NCI-H1092 treated with DMSO at 0.1 percent for 48 hours (cell line): ENCODE measurements at places on chromosomes 16 and 17.

GRCh38 chr16:53598511-53599275 is 95.7 kb upstream of the AKTIP start:
- DNase-seq = no peak

DNA sequence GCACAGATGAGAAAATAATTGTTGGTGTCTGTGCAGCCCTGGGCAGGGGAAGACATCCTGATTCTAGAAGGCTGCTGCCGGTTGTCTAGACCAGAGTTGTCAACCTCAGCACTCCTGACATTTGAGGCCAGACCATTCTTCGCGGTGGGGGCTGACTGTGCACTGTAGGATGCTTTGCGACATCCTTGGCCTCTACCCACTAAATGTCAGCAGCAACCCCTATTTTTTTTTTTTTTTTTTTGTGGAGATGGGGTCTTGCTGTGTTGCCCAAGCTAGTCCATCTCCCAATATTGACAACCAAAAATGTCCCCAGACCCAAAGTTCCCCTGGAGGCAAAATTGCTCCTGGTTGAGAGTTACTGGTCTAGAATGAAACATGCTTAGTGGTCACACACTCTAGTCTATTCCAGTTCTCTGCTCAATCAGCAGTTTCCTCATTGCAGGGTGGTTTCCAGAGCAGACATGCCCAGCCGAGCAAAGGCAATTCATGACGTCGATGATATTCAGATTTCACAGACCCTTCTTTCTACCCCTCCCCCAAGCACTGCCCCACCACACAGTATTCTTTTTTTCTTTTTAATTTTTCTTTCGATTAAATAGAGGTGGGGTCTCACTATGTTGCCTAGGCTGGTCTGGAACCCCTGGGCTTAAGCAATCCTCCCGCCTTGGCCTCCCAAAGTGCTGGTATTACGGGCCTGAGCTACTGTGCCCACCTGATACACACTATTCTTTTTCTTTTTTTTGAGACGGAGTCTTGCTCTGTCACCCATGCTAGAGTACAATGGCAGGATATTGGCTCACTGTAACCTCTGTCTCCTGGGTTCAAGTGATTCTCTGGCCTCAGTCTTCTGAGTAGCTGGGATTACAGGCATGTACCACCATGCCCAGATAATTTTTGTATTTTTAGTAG is 9.0 kb downstream of the C17orf99 start:
- no peak for DNase-seq

- no peak for DNase-seq
Observed at GRCh38 chr16:3797904-3798811, 80.8 kb upstream of the TRAP1 start.

DNA sequence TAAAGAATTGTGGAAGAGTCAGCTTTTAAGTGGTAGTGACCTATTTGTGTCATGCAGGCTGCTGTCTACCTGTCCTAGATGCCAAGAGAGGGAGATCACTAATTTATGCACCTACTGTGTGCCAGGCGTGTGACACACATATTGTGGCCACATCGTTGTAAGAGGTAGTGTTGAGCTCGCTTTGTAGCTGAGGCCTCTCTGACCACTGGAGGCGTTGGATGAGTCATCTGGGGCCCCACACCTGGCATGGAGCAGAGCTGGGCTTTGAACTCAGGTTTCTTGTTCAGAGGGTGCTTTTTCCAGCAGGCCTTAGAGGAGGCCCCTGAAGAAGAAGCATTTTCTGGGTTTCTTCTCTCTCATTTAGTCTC is 52.3 kb upstream of the LGALS9 start:
- DNase-seq = no peak

DNA sequence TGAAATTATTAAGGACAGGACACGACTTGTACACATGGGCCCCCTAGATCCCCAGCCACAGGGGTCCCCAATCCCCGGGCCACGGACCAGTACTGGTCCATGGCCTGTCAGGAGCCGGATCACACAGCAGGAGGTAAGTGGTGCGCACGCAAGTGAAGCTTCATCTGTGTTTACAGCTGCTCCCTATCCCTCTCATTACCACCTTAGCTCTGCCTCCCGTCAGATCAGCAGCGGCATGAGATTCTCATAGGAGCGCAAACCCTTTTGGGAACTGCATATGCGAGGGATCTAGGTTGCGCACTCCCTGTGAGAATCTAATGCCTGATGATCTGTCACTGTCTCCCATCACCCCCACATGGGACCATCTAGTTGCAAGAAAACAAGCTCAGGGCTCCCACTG is 137.8 kb upstream of the ZFHX3 start:
- no peak for DNase-seq

DNA sequence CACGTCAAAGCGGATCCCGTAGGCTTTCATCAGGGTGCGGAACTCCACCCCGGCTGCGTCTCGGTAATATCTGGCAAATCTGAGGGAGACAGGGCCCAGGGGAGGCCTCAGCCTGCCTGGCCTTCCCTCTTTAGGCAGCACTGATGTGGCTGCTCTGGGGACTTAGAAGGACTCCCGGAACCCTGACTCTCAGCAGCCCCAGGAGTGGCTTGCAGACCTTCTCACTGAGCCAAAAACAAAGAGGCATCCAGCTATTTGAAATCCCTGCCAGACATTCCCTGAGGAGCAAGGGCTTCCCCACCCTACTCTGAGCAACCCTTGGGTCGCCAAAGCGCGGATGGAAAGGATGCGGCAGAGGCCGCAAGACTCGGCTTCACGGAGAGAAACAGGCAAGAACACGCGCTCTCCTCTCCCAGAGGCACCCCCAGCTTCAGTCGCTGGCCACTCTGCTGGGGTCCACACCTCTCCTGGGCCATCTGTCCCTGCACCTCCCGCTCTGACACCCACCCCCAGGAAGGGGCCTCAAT is 7.9 kb downstream of the P2RX5 start:
- DNase-seq = no peak

DNA sequence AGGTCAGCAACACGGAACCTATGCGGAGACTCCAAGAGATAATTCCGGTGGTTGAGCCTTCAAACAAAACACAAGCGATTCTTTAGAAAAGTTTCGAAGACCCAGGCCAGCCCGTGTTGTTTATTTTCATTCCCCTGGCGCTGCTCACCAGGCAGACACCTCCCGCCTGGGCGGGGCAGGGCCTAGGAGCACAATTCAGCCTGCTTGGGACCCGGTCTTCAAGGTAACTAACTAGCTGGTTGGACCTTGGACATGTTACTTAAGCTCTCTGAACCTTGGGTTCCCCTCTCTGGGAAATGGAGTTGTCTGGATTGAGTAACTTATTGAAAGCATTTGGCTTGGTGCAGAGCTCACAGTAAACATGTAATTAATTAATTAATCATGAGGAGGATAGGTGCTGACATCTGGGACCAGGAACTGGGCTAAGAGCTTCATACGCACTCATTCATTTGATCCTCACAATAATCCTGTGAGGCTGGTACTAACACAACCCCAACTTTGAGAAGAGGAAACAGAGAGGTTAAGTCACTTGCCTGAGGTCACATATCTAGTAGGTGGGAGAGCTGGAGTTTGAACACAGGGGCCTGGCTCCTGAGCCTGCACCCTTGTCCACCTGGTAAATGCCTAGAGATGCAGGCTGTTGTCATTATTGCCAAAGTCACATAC is 125.3 kb upstream of the SMURF2 start:
- no peak for DNase-seq

GRCh38 chr16:30119428-30119827 is 3.6 kb downstream of the MAPK3 start:
- no peak for DNase-seq

GRCh38 chr17:58944166-58944565 is 162.5 kb downstream of the TRIM37 start:
- DNase-seq = no peak

DNA sequence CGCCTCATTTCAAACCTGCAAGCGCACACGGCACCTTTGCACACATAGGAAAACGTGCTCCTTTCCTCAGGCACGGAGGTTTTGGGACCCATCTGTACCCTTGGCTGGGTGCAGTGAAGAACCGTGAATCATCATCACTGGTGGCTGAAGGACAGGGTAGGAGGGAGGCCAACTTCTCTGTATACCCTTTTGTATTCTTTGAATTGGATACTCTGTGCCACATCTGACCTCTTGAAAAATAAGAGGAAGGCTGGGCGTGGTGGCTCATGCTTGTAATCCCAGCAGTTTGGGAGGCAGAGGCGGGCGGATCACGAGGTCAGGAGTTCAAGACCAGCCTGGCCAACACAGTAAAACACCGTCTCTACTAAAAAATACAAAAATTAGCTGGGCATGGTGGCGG is 11.7 kb downstream of the GPRC5B start:
- DNase-seq = no peak

- DNase-seq = no peak
Observed at GRCh38 chr17:50021681-50022370, 26.8 kb upstream of the DLX3 start.

- DNase-seq = no peak
Observed at GRCh38 chr16:2924901-2925755, 13.4 kb downstream of the FLYWCH1 start.

DNA sequence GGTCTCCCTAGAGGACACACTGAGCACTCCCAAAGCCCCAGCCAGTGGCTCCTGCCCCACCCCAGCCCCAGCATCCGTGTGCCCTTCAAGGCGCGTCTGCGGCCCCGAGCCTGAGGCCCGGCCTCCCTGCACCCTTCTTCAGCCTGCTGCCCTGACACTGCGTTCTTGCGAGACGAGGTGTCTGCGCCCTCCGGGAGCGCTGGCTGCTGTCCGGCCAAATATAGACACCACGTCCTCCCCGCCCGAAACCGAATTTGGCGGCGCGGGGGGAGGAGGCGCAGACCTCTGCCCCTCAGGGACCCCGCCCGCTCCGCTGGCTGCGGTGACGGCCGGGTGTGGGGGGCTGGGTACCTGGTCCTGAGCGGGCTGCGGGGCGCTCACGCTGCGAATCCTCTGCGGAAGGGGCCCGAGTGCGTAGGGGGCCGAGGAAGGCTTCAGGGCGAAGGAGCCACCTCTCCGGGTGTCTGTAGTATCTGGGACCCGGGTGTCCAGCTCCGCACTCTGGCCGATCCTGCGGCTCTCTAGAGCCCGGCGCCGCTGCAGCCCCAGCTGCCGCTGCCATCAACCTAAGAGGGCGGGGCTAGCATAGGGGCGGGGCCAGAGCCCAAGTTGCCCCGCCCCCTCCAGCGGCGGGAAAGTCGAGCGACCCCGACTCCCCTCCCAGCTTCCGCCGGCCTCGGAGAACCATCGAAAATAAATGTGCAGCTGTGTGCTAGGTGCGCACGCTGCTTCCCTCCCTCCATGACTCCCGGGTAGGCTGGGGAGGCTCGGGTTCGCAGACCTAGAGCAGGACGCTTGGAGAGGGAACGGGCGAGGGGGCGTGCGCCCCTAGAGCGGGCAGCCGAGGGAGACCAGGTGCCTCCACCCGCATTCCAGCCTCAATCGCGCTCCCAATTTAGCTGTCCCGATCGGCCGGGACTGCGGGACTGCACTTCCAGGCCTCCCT is at the start of gene CORO6:
Gene CORO6 (minus strand): TSS at position 576 of the 946 bp plus-strand sequence. CDS start 1,491 bp downstream, outside the sequence.
- DNase-seq = peak; percentile 56

- DNase-seq = peak; percentile 50
Observed at GRCh38 chr16:27867122-27868110, 196.1 kb downstream of the GSG1L start.

DNA sequence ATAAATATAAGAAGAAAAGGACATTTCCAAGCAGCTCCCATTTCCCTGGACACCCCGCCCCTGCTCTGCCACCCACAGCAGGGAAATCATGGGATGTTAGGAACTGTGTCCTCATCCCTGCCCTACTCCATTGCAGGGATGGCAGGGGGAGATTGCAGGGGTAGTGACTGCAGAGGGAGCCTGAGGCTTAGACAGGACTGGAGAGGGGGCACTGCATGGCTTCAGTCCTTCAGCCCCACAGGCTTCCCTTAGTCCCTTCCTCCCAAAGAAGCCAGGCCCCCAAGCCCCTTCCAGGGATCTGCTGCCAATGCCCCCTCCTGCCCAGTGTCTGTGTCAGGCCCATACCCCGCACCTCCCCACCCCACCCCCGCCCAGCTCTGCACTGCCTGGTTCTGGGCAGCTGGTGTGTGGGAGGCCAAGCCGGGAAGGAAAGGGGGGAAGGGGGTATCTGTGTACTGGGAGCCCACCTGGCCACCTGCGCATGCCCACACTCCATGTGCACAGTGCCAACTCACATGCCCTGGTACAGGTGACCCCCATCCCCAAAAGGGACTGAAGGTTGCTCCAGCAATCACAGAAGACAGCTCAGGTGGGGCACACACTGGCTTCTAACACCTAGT is 3.3 kb downstream of the RUNDC3A start:
- DNase-seq = no peak

DNA sequence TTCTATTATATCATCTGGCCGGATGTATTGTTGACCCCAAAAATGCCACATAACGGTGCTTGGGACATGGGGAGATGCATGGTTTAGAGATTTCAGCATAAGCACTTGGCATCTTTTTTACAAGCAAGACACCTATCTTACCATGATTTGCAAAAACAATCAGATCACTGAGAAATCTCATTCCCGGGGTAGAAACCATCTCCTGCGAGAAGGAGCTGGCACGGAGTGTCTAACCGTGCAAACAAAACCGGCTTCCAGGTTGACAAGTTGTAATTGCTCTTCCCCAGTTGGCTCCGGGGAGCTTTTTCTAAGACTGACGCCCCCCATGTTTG is 1.0 kb downstream of the SLC16A6 start:
- DNase-seq = no peak

DNA sequence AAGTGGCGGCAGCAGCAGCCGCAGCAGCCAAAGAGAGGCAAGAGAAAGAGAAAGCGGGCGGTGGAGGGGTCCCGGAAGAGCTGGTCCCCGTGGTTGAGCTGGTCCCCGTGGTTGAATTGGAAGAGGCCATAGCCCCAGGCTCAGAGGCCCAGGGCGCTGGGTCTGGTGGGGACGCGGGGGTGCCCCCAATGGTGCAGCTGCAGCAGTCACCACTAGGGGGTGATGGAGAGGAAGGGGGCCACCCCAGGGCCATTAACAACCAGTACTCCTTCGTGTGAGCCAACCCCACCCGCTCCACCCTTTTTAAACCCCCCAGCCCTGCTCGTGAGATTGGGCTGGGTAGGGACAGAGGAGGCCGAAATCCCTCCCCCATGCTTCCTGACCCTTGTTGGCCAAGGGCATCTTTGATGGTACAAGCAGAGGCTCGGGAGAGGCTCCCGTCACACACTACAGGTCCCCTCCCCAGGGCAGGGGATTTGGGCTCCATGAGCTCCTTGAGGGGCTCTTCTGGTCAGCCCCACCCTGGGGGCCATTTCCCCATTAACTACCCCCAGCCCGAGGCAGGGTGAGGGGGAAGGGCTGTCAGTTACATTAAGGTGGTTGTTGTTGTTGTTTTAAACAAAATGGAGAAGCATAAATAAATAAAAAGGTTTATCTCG is 4.6 kb upstream of the ATP2A1 start:
- no peak for DNase-seq

GRCh38 chr16:49599281-49599680 is 225.7 kb downstream of the C16orf78 start:
- no peak for DNase-seq
